H1 (cell line): ENCODE measurements at places on chromosomes 4 and X.

GRCh38 chrX:662126-662525 is 31.5 kb downstream of the SHOX start:
- DNase-seq, result no peak

- no peak for DNase-seq
These were observed 79.8 kb downstream of the HCCS start for GRCh38 chrX:11190745-11191510.

- DNase-seq, result no peak
These were observed 7.8 kb downstream of the GUCY1B1 start for GRCh38 chr4:155766622-155767021.

- DNase-seq, result no peak
These were observed 86.8 kb upstream of the FAM241A start for GRCh38 chr4:112058433-112058832.

DNA sequence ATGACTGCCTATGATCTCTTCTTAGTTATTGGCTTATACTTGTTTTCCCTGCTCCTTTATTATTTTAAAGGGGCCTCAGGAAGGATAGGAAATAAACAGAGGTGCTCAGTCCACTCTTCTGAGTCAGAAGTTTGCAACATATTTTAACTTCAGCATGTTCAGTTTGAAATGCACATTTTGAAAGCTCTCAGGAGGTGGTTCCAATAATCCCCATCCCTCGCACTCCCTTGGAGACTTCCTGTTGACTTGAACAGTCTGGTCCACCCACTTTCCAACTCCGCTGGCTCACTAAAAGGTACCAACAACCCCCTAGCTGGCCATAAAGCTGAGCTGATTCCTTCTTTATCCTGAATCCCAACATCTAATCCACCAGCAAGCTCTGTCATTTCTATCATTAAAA is 78.3 kb upstream of the DUSP21 start:
- DNase-seq, result no peak

DNA sequence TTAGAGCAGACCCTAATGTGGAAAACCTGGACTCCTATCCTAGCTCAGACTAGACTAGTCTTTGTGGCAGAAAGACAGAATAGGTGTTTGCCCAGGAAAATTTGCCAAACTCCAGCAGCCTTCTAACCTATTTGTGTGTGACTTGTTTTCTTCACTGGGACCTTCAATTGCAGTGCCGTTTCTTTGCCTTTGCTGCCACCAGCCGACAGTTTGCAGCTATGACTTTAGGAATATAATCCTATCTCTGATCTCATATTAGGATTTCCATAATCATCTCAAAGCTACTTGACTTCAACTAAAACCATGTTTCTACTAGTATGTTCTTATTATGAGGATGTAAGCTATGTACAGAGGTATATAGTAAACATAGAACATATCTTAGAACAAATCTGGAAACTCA is 60.2 kb upstream of the PGAM4 start:
- no peak for DNase-seq

DNA sequence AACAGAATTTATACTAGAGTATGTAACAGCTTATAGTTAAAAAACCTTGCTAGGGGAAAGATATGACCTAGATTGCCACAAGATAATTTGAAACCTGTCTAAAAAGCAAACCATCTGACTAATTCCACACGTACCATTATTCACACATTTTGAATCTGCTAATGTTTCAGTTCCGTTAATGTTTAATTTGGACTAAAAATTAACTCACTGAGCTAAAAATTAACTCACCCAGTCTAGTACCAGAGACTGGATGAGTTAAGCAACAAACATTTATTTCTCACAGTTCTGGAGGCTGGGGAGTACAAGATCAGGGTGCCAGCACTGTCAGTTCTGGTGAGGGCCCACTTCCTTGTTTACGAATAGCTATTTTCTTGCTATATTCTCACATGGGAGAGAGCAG is 231.5 kb upstream of the DIAPH2 start:
- DNase-seq, result no peak

DNA sequence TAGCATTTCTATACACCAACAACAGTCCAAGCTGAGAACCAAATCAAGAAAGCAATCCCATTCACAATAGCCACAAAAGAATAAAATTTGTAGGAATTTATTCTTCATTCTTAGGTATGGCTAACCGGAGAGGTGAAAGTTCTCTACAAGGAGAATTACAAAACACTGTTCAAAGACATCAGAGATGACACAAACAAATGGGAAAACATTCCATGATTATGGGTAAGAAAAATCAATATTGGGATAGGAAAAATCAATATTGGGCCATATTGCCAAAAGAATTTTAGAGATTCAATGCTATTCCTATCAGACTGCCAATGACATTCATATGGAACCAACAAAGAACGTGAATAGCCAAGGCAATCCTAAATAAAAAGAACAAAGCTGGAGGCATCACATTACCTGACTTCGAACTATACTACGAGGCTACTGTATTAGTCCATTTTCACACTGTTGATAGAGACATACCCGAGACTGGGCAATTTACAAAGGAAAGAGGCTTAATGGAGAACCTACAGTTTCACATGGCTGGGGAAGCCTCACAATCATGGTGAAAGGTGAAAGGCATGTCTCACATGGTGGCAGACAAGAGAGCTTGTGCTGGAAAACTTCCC is 49.1 kb downstream of the NCAPG start:
- DNase-seq, result no peak
